ENCODE measurements at places on chromosomes 7 and 10.

GRCh38 chr7:129053938-129054437 lies 923 bp downstream of the TNPO3 start:
- DNase-seq: no peak

DNA sequence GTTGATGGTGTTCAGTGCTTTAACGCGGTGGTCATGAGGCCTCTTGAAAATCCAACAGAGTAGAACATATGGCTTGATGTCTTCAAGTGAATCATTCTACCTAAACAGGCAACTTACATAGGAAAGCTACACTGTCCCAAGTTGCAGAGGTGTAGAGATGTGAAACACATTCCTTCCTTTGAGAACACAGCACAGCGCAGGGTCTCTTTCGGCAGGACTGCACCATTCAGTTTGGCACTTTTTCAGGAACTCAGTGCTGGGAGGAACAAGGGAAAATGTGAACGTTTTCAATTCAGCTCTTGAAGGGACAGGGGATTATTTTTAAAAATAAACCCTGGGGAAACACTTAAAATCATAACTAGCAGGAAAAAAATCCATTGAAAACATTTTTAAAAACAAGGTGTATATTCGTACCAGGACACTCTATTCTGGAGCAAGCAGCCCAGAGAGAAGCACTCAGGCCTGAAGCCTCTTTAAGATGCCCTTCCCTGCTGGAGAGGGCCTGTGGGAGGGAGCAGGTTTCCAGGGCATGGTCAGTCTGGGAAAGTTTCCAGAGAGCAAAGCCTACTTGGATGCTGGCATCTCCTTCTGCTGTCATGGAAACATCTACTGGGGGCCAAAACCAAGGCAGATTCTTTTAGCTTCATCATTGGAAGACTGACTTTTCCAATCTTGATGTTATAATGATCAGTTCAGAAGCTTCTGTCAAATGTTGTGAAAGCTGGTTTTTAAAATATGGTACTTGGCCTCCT lies 60.4 kb upstream of the NPVF start:
- no peak for DNase-seq

- DNase-seq: no peak
Observed at GRCh38 chr7:26457696-26458327, 166.2 kb downstream of the SNX10 start.

DNA sequence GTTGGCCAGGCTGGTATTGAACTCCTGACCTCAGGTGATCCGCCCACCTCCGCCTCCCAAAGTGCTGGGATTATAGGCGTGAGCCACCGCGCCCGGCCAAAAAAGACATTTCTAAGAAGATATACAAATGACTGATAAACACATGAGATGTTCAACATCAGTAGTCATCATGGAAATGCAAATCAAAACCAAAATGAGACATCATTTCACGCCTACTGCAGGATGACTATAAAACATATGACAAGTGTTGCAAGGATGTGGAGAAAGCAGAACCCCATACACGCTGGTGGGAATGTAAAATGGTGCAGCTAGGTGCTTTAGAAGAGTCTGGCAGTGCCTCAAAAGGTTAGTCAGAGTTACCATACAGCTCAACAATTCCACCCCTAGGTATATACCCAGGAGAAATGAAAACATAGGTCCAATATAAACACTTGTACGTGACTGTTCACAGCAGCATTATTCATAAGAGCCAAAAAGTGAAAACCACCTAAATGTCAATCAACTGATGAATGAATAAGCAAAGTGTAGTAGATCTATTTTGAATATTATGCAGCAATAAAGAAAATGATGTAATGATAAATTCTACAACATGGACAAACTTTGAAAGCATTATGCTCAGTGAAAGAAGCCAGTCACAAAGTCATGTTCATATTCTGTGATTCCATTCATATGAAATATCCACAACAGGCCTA lies 24.5 kb downstream of the TMEM209 start:
- DNase-seq: peak; percentile 26

DNA sequence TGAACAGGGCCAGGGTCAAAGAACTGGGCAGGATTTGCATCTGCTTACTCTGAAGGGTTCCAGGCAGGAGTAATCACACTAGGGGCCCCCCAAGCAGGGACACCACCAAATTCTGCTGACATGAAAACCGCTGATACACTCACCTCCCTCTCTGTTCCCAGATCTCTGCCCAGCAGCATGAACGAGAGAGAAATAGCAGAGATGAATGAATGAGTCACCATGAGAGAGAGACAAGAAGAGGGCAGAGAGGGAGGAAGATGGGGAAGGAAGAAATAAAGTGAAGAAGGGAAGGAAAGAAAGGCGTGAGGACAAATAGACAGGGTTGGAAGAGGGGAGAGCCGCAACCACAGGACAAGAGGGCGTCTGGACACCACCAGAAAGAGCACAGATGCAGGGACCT lies 285.9 kb upstream of the NEBL start:
- DNase-seq: no peak

DNA sequence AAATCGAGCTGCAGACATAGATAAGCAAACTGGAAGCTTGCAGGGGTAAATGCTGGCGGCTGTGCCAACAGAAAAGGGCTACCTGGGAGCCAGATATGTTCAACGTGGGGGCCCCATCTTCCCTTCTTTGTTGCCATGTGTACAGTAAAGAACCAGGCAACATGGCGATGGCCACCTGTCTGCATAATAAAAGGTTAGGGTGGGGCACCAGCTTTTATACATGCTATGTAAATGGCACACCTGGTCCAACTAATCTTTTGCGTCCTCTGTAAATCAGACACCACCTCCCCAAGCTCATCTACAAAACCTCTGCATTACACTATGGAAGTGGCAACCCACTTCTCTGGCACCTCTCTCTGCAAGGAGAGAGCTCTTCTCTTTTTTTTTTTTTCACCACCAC lies 13.9 kb downstream of the BUD31 start:
- DNase-seq: no peak

DNA sequence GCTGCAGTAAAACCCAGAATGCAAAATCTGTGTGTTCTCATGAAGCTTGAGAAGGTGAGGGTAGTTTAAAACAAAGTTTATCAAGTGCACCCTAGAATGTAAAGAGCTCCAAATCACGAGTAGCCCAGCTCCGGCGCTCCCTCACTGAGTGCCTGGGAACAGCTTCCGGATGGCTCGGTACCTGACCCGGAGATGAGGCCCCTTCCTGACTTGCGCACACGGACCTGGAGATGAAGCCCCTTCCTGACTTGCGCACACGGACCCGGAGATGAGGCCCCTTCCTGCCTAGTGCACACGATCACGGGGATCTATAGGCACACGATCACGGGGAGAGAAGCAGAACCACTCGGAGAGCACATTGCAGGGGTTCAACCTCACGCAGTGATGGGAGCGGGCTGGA lies 322.1 kb upstream of the RNF32 start:
- no peak for DNase-seq

DNA sequence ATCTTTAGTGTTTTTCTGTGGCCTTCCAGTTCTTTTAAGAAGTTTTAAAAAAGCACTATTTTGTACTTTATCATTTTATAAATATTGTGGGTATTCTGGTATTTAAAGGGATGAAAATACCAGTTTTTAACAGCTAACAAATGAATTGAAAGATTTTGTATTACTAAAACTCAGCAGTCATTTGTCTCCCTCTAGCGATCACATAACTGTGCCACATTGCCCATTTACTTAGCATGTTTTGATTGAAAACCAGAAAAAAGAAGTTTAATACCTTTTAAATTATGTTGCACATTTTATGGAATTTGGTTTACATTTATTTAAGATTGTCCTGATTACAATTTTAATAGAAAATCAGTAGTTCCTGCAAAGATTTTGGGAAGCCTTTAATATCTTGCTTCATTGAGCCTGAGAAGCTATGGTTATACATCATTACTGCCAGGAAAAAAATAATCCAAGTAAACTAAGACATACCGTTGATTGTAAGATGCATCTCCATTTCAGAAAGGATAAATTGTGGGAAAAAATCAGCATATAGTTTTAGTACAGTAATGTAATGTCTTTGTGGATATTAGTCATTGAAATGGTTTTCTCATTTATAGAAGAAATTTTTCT lies 34.9 kb downstream of the TAX1BP1 start:
- DNase-seq: no peak

DNA sequence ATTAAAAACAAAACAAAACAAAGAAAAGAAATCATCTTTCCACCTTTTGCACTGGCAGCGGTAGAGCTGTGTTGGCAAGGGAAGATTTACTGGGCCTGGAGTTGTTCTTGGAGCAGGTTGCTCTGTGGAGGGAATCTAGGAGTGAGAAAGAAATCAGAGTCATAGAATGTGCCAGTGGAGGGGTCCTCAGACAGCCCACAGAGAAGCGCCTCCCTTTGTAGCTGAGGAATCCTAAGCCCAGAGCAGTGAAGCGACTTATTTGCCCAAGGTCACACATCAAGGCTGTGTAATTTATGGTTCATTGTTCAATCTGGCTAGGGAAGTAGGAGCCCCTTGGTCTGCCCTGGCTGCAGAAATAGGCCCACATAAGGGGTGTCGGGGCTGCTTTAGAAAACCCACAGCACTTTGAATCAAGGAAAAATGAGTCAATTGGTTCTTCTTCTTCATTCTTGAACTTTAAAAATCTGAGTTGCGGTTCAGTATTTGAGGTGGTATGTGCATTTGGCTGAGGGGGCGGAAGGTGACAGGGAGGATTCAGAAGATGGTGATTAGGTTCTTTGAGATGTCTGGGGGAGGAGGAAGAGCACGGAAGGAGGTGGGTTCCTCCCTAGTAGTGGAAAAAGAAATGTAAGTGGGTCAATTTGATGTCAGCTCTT lies 253.7 kb downstream of the PTEN start:
- DNase-seq: peak; percentile 53

- DNase-seq: peak; percentile 12
Observed at GRCh38 chr7:88218836-88219605, 817 bp downstream of the SRI start.

GRCh38 chr10:132203256-132204077 lies 16.7 kb downstream of the DPYSL4 start:
- DNase-seq: no peak

GRCh38 chr7:1552200-1552599 lies 3.8 kb downstream of the TMEM184A start:
- no peak for DNase-seq

DNA sequence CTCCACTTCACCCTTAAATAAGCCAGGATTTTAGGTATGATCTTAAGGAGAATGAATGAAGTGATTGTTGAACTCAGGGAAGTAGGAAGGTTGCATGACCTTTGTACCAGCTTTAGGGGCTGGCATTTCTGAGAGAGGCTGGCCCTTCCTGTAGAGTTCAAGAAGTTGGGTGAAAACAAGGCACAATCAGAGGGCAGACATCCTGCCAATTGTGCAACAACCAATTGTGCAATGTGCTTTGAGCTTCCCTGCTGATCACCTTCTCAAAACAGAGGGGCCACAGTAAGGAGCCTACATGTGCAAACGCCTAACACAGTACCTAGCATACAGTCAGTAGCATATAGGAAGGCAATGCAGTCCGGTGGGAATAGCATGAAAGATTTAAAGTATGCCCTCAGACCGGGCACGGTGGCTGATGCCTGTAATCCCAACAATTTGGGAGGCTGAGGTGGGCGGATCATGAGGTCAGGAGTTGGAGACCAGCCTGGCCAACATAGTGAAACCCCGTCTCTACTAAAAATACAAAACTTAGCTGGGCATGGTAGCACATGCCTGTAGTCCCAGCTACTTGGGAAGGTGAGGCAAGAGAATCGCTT lies 5.4 kb downstream of the CPVL start:
- no peak for DNase-seq

DNA sequence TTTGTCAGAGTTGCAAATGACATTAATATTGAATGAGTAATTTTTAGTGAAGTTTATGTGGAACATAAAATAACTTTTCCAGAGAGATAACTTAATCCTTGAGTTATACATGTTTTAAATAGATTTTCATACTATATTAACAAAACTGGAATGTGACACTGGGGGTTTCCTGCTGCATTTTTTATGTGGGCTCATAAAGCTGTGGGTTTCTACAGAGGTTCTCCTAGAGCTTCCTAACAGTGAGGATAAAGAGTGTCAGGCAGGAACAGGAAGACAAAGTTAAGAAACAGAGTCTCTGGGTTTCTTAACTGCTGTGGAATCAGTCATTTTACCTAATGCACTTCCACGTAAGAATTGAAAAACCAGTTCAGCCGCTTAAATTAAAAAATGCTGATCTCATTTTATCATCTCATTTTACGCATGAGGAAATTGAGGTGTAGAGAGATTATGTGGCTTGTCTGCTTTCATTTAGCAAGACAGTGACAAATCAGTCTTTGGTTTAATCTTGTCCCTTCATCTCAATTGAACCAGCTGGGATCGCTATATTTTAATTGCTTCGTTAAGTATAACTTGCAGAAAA lies 5.0 kb downstream of the CD36 start:
- no peak for DNase-seq

- peak; percentile 8 for DNase-seq
Observed at GRCh38 chr7:7719236-7719635, 829 bp upstream of the RPA3 start.

DNA sequence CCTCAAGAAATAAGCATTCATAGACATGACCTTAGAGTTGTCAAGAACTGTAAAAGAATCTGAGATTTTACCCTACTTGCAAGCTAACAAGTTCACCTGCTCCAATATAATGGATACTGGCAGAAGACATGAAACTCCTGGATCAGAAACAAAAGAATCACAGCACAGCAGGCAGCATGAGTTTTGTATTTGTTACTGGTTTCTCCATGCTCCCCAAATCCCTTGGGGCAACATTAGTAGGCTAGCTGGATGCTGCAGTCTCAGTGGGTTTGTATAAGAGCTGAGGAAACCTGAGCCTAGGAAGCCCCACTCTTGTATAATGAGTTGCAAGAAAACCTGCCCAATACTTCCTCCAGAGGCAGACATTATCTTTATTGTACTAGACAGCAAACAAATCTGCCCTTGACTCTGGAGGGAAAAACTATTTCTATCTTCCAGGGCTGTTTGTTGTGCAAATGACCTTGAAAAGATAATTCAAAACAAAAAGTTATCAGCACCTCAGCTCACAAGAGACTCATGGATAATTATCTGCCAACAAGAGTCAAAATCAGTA lies 64.8 kb downstream of the ABLIM1 start:
- no peak for DNase-seq

DNA sequence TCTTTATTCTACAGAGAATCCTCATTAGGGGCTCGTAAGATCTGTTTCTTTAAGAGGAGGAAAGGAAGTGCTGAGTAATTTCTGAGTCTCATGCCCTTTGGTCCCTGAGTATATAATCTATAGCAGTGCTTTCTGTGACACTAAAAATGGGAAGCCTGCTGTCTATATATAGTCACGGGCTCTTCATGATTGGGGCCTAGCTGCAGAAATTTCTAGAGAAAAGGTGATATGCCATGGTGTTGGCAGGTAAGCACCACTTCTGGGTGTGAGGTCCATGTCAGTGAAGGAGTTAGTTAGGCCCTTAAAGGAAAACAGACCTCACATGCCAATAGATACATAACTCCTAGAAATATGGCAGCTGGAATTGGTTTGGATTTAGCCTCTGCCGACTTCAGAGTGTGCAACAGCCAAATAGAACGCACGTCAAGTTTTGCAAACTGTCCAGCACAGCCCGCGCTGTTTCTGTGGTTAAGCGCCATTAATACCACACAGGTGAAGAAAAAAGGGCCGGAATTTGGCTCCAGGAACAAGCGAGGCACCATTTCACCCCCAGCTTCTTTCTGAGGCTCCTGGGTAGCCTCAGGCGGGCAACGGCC lies 123.2 kb downstream of the TACC2 start:
- no peak for DNase-seq

GRCh38 chr7:37899712-37900247 lies 16.8 kb downstream of the SFRP4 start:
- DNase-seq: no peak
